Stimulated activated CD8-positive, alpha-beta memory T cell treated with anti-CD3 and anti-CD28 coated beads, Interleukin-15, amount 100 ng/mL, for 24 hours (primary cell): ENCODE measurements at places on chromosomes 7 and 10.
A peak's percentile ranks its signal among the peaks of the same experiment; 100 is the strongest.

GRCh38 chr7:35029311-35029710, 8.0 kb downstream of the DPY19L1 start:
- DNase-seq: no peak

DNA sequence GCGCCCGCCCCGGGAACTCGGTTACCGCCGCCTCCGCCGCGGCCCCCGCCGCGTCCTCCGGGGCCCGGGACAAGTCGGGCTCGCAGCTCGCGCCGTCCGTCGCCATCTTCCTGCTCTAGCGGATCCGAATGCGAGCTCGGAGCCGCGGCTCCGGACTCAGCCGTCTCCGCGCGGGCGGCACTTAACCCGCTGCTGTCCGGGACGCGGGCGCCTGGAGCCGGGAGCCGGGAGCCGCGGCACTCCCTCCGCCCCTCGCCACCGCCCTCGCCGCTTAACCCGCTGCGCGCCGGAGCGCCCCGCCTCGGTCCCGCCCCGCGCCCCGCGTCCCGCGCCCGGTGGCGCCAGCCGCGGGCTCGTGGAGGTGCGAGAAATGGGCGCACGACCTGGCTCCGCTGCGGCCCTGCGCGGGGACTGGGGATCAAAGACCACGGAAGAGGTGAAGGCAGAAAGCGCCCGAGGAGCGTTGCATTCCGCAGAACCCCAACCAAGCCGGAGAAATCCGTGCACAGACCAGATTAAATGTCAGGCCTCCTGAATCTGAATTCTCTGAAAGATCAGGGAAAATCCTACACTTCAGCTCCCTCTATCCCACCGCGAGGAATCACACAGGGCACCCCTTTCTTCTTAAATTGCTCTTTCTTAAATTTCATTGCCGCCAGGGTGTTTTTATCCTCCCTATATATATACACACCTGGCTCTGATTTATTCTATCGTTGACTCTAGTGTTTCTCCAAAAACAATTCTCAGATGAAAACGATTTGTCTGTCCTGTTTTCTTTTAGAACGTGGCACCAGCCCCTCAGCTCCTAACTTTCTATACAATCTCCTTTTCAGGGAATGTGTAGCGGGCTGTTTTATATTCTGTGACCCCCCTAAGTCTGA, at the start of gene CTTNBP2:
Gene CTTNBP2, minus strand, starts transcription at position 132 of the 881 bp plus-strand sequence. Its CDS starts 26 bp downstream, at position 106.
- no peak for DNase-seq

DNA sequence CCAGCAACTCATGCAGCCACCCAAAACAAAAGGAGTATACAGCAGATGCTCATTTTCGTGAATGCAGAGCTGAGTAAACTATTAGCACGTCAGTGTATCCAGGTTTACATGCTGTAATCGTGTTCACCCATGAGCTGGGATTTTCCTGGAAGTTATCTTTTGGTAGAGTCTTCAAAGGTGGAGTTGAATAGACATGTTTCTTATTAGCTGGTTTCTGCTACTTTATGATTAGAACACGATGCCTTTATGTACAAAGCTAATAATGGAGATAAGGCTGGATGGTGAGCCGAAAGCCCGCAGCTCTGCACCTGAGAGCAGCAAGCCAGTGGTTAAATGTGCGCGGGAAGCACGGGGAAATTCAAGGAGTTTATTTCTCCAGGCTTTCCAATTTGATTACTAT, 123.8 kb downstream of the ADARB2 start:
- DNase-seq: no peak

GRCh38 chr10:129807211-129807610, 156.9 kb downstream of the EBF3 start:
- DNase-seq: no peak

GRCh38 chr10:14584661-14585060, 190.0 kb downstream of the FAM107B start:
- DNase-seq: no peak

GRCh38 chr10:31112961-31113360, 81.3 kb upstream of the ZNF438 start:
- no peak for DNase-seq

DNA sequence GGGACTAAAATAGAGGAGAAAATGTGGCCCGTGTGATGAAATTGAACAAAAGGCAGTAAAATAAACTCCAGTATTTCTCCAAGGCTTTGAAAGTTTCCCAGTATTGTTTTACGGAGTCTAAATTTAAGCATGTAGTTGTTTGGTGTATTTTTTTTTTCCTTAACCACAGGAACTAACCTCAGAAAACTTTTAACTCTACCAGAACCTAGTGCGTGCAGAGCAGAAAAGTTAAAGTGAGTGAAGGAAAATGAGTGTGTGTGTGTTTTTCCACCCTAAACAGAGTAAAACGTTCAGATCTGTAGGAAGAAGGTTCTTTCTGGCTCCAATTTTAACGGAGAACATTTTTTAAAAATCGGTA, 812 bp downstream of the PROSER2 start:
- DNase-seq: no peak

GRCh38 chr7:139124084-139124914, 14.8 kb upstream of the ZC3HAV1 start:
- no peak for DNase-seq

GRCh38 chr7:151565541-151565940, 45.8 kb upstream of the RHEB start:
- no peak for DNase-seq

GRCh38 chr10:100025576-100025975, 15.8 kb upstream of the DNMBP start:
- DNase-seq: no peak

DNA sequence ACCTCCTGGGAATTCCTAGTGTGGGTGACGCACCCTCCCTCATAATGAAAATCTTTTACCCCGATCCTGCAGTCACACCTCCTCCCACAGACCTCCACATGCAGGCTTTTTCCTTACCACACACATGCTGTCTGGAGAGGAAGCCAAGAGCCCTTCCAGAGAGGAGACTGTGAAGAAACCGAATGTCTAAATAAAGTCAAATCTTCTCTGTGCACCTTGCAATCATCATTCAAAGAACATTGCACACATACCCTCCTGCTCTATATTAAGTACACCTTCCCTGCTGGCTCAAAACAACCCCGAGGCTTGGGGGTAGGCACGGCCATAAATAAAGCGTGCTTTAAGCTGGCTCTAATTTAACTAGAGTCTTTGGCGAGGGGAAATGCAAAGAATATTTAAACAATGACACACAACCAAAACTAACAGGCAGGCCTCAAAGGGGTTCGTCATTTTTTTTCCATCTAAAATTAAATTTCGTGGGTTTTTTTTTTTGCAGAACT, 34.9 kb downstream of the CALML3 start:
- no peak for DNase-seq

DNA sequence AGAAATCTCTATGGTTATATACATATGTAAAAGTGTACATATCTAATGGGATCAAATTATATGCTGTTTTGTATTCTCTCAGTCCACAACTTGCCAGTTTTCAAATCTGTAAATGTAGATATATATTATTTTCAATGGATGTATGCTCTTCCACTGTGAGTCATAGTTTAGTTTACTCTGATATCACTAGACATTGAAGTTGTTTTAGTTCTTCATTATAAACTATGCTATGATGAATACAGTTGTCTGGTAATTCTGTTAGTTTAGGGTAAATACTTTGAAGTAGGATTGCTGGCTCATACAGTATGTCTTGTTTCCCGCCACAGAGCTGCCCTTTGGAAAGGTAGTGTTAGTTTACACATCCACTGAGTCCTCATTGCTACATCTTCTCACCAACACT, 25.2 kb downstream of the SDK1 start:
- DNase-seq: no peak

DNA sequence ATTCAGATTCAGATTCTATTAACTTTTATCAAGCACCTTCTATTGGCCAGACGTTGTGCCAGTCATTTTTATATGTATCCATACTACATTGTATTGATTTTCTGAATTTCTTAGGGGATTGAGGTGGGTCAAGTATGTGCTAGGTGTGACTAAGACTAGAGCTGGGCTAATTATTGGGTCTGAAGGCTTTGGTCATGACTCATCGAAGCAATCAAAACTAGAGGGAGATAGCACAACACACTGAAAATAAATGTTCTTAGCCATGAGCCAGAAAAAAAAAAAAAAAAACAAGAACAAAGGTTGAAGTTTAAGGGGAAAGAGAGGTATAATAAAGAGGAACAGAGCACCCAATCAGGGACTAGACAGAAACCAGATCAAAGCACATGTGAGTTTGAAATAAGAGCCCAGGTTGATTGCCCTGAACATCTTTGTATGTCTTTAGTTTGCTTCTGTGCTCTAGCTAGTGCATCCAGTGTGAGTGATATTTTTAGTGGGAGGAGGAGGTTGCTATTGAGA, 171.6 kb upstream of the FOXP2 start:
- DNase-seq: no peak

- peak; percentile 11 for DNase-seq
Observed at GRCh38 chr7:140230861-140231770, 54.3 kb upstream of the KDM7A start.

DNA sequence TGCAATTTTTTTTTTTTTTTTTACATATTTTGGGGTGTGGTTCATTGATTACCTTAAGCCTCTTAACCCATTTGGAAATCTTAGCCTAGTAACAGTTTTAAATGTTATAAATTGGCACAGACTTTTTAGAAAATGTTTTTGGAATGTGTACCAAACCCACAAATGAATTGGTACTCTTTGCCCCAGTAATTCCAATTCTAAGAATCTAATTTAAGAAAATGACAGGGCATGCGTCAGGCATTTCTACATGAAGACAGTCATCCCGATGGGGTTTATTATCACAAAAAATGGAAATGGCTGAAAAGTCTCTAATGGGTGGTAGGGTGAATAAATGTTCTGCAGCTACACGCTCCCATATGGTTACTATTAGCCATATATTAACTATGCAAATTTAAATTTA, 54.9 kb downstream of the ITIH5 start:
- DNase-seq: no peak

- no peak for DNase-seq
Observed at GRCh38 chr7:103932389-103932788, 57.1 kb downstream of the RELN start.

DNA sequence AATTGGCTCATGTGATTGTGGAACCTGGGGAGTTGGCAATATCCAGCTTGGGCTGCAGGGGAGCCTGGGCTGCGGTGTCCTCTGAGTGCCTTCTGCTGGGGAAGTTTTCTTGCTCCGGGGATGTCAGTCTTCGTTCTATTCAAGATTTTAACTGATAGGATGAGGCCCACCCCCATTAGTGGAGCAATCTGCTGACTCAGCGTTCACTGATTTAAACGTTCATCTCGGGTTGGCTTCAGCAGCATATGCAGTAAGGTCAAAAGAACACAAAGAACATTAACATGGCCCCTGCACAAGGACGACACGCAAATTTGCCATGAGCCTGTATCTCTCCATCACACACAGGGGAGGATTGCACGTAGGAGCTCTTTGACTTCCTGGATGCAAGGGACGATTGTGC, 360.6 kb upstream of the ADARB2 start:
- DNase-seq: no peak

DNA sequence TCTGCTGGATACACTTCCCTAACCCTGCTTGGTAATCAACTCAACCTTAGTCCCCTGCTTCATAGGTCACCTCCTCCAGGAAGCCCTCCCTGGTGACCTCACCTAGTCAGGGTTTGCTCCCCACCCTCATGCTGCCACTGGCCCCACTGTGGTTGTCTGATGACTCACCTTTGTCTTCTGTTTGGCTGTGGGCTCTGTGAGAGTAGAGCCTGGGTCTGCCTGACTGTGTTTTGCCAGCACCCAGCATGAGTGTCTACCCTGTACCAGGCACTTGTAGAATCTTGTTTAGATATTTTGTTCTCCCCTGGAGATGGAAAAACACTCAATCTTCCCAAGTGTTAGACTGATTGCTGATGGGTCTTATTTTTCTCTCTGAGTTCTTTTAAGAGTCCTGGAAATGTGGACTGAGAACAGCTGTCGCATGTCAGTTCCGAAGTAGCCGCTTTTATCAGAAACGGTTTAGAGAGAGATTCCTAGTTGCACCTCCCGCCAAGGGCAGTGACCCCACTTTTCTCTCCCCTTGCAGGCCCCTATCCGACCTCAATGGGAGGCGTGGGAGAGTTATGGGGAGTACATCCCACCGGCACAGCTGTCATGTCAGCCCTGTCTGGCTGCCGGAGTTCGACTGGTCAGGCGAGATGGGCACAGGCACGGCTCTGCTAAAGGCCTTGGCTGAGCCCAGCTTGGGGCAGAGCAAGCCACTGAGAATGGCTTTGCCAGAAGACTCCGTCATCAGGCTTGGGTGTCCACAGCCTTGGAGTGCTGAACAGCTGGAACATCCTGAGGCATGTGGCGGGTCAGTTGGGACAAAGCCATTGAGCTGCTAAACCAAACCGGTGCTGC, 134.3 kb downstream of the GRK5 start:
- DNase-seq: no peak

GRCh38 chr10:306675-307185, 171.5 kb downstream of the ZMYND11 start:
- no peak for DNase-seq

DNA sequence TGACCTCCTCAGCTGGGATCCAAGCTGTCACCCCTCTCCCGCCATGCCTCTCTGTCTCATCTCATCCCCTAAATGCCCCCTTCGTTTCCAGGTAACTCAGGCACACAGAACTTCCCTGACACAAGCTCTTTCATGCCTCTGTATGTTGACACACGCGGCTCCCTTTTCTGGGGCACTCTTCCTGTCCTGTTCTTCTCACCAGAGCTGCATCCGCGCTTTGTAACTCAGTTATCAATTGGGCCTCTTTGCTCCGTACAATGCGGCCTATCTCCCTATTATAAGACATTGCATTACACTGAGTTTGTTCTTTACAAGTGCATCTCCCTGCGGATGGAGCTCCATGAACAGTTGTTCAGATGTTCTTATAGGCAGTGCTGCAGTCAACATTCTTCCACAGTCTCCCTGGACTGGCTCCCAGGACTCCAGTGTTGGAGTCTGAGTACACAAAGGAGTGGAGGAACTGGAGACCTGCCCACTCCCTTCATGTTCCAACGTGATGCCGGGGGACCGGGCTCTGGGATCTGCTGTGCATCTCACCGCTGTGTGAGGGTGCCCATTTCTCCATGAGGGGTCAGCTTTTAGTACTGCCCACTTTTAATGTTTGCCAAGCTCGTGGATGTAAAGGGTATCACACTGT, 56.9 kb upstream of the TNS3 start:
- DNase-seq: no peak

GRCh38 chr10:128429835-128430513, 303.8 kb upstream of the MKI67 start:
- DNase-seq: no peak
